ENCODE measurements at places on chromosomes 12 and 14.
A peak's percentile ranks its signal among the peaks of the same experiment; 100 is the strongest.

- DNase-seq: no peak
These were observed 923 bp downstream of the STAT2 start for GRCh38 chr12:56358836-56359532.

GRCh38 chr14:56760164-56760914 is 49.9 kb downstream of the OTX2 start:
- DNase-seq: peak; percentile 24

DNA sequence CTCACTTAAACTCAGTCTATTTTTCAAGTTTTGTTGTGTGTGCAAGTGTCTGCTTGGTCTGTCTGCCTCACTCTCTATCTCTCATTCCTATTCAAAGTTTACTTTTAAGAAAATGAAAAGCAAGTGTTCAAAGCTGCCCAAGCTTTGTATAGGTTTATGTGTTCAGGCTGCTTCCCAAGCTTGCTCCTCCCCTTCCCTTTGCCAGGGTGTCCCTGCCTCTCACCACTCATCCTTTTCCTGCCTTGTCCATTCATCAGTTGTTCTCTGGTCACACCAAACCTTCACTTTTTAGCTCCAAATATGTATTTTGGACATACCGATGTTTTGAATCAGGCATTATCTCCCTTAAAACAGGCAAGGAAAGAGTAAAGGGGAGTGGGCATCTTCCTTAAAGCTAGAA is 41.3 kb downstream of the STK38L start:
- no peak for DNase-seq

DNA sequence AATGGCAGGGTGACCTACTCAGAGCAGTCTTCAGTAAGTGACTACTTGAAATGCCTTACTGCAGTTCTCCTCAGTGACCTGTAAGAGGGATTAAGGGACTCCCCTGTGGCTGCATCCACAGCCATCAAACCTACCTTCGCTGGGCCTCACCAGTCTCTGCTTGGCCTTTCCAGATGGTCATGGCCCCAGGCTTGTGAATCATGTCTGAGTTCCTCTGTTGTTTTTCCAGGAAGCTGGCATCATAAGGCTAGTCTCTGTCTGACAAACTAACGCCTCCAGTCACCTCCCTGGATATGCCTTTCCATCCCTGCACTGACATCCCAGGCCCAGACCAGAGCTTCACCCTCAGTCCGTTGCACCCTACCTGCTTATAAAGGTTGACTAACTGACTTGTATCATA is 14.0 kb downstream of the RNASE2 start:
- DNase-seq: no peak

GRCh38 chr12:41605545-41606305 is 417.6 kb downstream of the PDZRN4 start:
- DNase-seq: no peak

DNA sequence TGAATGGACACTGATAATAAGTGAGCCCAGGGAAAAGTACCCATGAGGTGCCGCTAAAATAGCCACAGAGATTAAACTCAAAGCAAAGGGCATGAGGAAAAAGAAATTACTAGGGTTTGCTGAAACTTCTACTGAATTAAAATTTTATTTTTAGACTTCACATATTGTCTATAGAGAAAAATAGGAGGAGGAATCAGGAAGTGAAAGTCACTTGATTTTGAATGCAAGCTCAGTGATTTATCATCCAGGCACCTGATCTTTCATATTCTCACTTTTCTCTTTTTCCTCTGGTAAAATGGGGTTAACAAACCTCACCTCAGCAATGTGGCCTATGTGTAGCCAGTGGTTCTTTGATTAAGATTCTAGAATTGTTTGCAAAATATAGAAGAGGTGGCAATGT is 479.8 kb downstream of the BCL11B start:
- DNase-seq: no peak

GRCh38 chr12:131540138-131540623 is 170.7 kb upstream of the SFSWAP start:
- DNase-seq: no peak

DNA sequence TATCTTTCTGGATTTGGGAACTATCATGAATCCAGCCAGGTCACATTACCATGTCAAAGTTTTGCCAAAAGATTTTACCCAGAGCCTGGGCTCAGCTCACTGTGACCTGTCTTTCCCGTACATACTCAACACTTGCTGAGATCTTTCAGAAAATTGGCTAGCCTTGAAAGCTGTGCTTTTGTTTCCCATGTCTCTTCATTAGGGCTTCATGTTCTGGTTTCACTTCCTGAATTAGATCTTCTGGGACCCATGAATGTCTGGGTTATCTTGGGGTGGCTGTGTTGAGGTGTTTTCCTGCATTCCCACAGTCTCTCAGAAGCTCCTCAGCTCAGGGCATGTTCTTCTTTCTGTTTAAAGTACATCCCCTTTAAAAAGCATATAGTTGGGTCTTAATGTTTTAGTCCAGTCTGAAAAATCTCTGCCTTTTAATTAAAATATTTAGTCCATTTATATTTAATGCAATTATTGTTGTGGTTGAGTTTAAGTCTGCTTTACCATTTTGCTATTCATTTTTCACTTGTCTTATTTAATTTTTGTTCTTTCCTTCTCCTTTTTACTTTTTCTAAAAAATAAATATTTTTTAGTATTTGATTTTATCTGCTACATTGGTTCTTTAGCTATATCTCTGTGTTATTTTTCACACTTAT is 242.7 kb downstream of the VRK1 start:
- DNase-seq: no peak

- DNase-seq: no peak
These were observed 6.0 kb downstream of the CKB start for GRCh38 chr14:103516426-103517173.

- DNase-seq: no peak
These were observed 62.3 kb downstream of the MGAT4C start for GRCh38 chr12:86193931-86194330.

DNA sequence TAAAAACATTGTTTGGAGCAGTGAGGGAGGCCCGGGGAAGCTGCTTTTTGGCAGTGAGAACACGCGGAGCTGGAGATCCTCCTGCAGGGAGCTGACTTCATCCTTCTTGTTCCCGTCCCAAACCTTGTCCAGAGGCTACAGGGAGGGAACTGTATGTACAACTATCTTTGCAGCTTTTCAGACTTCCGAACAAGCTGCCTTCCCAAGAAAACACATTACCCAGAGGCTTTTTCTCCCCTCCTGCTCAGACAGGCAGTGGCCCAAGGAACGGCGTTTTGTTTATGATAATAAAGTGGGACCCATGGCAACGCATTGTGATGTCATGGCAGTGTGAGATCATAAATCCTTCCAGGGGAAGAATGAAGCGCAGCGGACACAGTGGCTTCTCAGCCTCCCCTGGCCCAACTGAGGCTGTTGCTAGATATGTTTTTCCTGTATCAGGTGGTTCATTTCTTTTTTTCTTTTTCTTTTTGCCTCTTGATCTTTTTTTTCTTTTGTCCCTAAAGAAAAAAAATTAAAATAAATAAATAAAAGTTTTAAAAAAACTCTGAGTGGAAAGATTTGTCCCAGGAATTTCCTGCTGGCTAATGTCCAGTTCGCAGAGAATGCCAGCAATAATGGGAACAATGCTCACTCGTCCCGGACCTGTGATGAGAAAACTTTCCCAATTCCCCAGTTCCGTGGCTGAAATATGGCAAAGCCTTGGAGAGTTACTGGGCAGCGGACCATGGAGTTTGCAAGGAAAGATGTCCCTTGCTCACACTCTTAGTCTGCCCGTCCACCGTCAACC is 103.4 kb upstream of the MAP1LC3B2 start:
- no peak for DNase-seq

- DNase-seq: peak; percentile 69
These were observed 17.0 kb downstream of the ZDHHC22 start for GRCh38 chr14:77124345-77125280.

DNA sequence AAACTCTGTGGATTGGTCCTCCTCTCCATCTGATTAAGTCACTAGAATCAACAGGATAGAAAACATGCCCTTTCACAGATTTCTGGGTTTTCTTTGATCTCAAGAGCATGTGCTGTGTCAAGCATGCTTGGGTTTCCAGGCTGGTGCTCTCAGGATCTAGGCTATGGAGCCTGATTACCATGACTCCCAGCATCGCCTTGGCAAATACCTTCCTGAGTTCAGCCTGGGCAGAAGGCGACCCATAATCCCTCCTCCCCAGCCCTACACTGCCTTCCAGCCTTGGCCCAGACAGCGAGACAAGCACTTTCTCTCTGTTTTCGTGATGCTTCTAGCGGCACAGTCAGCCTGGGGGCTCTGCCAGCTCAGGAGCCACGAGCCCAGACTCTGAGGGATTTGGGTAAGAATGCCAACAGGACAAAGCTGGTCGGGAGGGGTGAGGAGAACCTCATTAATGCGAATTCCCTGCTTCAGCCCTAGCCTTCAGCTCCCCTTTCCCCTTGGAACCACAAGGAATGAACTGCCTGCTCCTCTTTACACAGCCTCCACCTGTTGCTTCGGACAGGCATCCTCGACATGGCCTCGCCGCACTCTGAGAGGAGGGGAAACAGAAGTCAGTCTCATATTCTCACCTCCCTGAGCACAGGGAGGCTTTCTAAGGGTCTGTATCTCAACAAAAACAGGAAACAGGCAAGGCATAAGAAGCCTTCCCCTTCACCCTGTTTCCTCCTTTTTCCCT is 227.1 kb downstream of the MSRB3 start:
- no peak for DNase-seq

GRCh38 chr12:31740628-31741027 is 11.8 kb upstream of the AMN1 start:
- no peak for DNase-seq

DNA sequence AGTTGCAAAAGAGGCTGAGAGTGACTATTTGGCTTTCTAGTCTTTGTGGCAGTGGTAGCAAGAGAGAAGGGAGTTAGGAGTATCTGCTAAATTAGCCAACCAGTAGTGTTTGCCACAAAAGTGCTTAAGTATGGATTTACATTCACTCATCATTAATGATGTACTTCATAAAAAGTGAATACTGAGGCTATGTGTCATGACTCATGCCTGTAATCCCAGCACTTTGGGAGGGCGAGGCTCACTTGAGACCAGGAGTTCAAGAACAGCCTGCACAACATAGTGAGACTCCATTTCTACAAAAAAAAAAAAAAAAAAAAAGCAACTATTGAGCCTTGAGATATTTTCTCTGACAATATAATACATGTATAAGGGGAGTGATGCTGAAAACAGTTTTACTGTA is 36.8 kb downstream of the CCDC177 start:
- DNase-seq: no peak

DNA sequence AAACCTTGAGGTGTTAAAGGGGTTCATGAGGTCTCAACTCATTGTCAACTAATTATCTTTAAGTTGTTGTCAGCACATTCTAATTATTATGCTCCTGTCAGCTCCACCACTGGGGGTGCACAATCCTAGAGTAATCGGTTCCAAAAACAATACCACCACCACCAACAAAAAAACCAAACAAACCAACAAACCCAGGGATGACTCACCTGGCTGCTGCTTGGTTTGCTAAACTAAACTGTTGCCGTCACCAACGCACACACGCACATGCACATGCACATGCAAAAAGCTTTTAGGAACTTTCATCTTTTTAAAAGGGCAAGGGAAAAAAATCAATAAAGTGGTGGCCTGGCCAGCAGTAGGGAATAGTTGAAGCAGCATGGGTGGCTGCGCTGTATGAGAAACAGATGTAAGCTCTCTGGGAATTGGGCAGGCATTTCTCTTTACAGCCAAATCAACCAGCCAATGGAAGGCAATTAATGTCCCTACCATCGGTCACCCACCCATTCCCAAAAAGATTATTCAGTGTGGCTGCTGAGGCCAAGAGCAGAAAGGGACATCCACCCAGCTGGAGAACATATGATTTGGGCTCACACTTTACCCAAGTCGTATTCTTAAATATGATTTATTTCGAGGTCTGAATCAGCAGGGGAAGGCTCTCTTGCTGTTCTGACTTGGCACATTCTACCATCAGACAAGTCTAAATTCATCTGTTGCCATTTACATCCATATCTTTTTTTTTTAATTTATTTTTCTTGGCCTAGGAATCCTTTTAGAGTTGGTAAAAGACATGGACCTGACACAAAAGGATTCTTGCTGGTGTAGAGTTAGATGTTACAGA is 20.0 kb downstream of the TMEM30B start:
- no peak for DNase-seq

- peak; percentile 98 for DNase-seq
These were observed 17.4 kb downstream of the FOXN4 start for GRCh38 chr12:109291521-109292341.

DNA sequence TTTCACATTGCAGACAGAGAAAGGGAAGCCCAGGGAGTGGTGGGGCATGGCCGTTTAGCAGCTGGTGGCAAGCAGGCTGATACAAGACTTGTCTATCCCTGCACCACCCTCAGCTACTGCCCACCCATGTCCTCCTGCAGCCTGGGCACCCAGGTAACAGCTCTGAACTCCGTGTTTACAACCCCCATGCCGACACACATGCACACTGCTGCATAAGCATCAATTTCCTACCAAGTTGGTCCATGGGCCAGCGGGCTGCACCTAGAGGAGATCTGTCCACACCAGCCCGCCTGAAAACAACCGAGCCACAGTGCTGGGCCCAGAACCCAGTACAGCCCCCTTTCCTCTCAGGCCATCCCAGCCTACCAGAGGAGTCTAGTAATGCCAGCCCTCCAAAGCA is 75.9 kb upstream of the C14orf180 start:
- no peak for DNase-seq

GRCh38 chr14:76644855-76645518 is 116.3 kb upstream of the VASH1 start:
- DNase-seq: peak; percentile 58

GRCh38 chr12:67697443-67697842 is 48.9 kb downstream of the DYRK2 start:
- no peak for DNase-seq

- DNase-seq: no peak
These were observed 70.8 kb downstream of the DUSP6 start for GRCh38 chr12:89281539-89281867.

- DNase-seq: no peak
These were observed 83.4 kb downstream of the PPP2R5E start for GRCh38 chr14:63459738-63460137.

DNA sequence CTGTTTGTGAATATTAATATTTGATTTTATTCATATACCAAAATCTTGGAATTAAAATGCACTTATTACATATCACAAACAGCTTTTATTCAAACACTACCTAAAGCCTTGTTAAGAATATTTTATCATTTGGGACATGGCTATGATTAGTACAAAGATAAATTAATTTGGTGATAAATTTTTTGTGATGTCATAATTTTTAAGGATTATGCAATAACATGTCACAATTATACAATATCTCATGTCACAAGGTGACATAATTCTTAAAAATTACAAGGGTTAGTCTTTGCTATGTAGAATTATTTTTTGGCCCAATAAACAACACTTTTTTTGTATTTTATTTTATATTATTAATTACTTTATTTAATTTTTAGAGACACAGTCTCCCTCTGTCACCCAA is 113.7 kb downstream of the TMTC3 start:
- no peak for DNase-seq

DNA sequence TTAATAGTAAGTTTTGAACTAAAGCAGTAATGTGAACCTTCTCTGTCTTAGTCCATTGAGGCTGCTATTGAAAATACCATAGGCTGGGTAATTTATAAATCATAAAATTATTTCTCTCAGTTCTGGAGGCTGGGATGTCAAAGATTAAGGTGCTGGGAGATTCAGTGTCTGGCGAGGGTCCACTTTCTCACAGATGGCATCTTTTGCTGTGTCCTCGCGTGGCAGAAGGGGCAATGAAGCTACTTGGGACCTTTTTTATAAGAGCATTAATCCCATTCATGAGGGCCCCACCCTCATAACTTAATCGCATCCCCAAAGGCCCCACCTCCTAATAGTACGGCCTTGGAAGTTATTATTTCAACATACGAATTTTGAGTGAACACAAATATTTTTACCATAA is 28.4 kb downstream of the LIN7A start:
- DNase-seq: no peak

GRCh38 chr14:51014086-51014485 is 69.8 kb upstream of the PYGL start:
- no peak for DNase-seq

Measured in NCI-H2081 (cell line).